ENCODE measurements at places on chromosomes 1 and 21. TPM values are rescaled to one million over a fixed set of nuclear protein-coding genes. Genes with fewer than 3 reads are reported as not detected.

DNA sequence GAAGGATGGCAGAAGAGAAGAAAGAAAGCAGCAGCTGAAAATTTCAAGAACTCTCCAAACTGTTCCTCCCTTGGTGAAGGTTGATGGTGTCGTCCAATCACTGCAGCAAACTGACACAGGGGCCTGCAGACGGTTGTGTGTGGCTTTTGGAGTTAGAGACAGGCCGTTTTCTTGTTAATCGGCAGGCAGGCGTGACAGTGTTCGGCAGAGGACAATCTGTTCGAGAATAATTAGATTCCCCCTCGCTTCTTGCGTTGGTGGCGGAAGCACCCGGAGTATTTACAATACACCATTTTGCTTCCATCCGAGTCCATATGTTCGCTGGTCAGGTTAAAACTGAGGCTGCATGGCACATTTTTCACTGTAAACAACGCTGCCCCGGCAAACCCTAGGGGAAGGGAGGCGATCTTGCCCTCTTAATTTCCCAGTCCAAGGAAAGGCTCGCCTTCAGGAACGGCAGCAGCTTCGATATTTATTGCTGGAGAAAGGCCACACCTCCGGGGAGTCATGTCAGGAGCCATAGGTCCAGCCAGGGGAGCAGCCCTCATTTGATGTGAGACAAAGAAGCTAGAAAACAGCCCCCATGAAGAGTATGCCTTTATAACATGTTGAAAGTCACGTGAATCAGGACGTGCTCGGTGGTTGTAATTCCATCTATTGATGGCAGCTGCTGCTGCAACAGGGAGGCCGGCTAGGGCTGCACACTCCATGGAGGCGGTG is 360.1 kb downstream of the SMYD3 start:
- H3K4me1 ChIP-seq: no peaks in the 10 kb centered on the region
- no peak for DNase-seq
- H3K4me3 ChIP-seq: no peak overlapping the region
- peaks cover 2% of the 10 kb centered on the region for H3K36me3 ChIP-seq

LRRC3 gene
- 1.8 TPM for total RNA-seq

- H3K4me3 ChIP-seq: no peak overlapping the region
- H3K36me3 ChIP-seq: no peaks in the 10 kb centered on the region
- no peak overlapping the region for H3K27ac ChIP-seq
- H3K27me3 ChIP-seq: peaks cover 22% of the 10 kb centered on the region
Observed at GRCh38 chr1:245166471-245166885, 11.7 kb downstream of the KIF26B start.

DNA sequence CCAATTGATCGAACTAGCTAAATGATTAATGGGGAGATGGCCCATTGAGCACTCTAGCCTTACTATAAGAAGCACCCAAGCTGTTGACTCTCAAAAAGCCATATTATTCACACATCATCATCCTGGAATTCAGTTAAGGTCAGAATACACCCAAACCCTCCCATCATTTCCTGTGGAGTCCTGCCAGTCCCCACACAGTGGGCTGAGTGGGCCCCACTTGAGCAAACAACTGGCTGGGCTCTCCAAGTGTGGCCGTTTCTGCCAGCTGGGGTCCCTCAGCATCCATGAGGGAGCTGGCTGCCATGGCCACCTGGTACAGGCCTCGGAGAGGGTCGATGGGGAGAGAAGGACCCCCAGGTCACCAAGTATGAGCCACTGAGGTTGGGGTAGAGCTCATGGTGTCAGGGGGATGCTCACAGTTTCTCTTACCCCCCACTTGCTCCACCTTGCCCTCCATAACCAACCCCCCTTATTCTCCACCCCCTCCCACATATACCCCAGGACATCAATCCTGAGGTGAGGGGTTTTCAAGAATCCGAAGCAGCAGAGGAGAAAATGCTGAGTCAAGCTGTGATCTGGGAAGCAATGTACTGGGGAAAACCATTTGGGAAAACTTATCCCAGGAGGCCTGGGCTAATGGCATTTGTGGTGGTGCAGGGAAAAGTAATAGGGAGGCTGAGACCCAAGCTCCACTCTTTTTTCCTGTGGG is 60.3 kb downstream of the UBE2T start:
- no peak overlapping the region for H3K27ac ChIP-seq
- H3K4me3 ChIP-seq: no peak overlapping the region
- DNase-seq: no peak
- H3K4me1 ChIP-seq: no peaks in the 10 kb centered on the region
- no peaks in the 10 kb centered on the region for H3K36me3 ChIP-seq

KIAA1614 gene
- 0.17 TPM for total RNA-seq

LAMC2 gene
- total RNA-seq: 0.22 TPM

- H3K36me3 ChIP-seq: no peaks in the 10 kb centered on the region
- DNase-seq: no peak
- H3K27me3 ChIP-seq: no peaks in the 10 kb centered on the region
Observed at GRCh38 chr1:210691039-210691610, 362.4 kb downstream of the HHAT start.

DNA sequence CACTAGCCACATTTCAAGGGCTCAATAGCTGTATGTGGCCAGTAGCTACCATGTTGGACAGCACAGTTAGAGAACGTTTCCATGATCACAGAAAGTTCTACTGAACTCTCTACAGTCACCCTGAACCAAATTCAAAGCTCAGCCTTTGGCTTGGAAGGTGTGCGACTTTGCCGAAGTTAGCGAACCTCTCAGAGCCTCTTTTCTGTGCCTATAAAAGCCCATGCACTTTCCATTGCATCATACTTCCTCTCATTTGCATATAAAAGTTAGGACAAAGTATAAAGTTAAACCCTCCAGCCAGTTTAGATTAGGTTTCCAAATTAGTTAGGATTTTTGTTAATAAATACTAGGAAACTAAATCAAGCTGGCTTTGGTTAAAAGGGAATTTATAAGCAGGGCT is 4.7 kb upstream of the SLC1A7 start:
- H3K4me1 ChIP-seq: no peaks in the 10 kb centered on the region
- H3K36me3 ChIP-seq: no peaks in the 10 kb centered on the region
- H3K27ac ChIP-seq: no peak overlapping the region
- no peak overlapping the region for H3K4me3 ChIP-seq

- no peak overlapping the region for H3K4me3 ChIP-seq
- no peak for DNase-seq
- H3K27me3 ChIP-seq: no peaks in the 10 kb centered on the region
- no peak overlapping the region for H3K27ac ChIP-seq
- peaks cover 5% of the 10 kb centered on the region for H3K4me1 ChIP-seq
Observed at GRCh38 chr1:45815667-45816458, 12.5 kb downstream of the MAST2 start.

HSD3B1 gene
- not detected for total RNA-seq

DNA sequence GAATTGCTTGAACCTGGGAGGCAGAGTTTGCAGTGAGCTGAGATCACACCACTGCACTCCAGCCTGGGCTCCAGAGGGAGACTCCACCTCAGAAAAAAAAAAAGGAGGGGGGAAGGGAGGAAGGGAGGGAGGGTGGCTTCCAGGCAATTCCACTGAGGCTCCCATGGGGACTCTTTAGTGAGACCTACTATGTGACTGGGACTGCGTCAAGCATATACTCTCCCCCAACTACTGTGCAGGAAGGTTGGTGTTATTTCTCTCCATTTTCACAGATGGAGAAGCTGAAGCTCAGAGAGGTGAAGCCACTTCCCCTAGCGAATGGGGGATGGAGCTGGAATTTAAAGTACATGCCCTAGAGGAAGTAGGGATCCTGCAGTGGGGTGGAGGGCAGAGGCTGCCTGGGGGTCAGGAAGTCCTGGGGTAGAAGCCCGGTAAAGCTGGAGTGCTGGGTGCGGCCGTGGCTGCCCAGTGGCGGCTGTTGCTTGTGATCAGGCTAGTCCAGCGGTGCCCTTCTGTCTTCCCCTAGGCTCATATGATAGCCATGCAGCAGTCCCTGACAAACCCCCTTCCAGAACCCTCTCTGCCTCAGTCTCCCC is 40.3 kb downstream of the RAP1GAP start:
- no peaks in the 10 kb centered on the region for H3K36me3 ChIP-seq
- H3K27me3 ChIP-seq: peaks cover 11% of the 10 kb centered on the region
- no peak overlapping the region for H3K4me3 ChIP-seq
- no peaks in the 10 kb centered on the region for H3K4me1 ChIP-seq

DNA sequence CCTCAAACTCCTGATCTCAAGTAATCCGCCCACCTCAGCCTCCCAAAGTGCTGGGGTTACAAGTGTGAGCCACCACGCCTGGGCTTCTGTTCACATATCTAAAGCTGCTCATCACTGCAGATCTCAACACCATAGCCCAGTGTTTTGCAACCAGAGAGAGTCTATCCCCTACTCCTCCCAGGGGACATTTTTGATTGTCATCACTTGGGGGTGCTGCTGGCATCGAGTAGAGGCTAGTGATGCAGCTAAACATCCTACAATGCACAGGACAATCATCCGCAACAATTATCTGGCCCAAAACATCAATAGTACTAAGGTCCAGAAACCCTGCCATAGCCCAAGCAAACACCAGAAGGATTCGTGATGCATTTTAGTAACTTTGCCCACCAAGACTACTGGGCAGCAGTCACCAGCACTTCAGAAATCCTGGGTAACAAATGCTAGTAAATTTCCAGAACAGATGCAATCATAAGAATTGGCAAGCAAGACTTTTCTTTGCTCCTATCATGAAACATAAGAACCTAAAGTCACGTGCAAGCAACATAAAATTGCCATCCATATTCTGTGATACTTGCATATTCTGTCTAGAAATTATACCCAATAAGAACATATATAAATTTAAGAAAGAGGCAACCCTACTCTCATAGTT is 159.2 kb downstream of the APP start:
- H3K36me3 ChIP-seq: no peaks in the 10 kb centered on the region
- H3K27ac ChIP-seq: no peak overlapping the region
- no peak for DNase-seq
- peaks cover 8% of the 10 kb centered on the region for H3K4me1 ChIP-seq

DNA sequence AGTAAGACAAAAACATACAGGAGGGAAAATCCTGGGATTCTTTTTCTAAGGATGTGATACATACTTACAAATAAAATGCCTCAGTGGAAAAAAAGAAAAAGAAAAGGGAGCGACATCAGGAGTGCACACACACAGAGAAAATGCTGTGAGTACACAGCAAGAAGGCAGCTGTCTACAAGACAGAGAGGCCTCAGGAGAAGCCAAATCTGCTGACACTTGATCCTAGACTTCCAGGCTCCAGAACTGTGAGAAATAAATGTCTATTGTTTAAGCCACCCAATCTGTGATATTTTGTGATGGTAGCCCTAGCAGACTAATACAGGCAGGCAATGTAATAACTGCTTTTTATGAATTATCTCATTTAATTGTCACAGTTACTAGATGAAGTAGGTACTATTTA is 17.0 kb upstream of the TRIM45 start:
- peaks cover 8% of the 10 kb centered on the region for H3K27me3 ChIP-seq
- DNase-seq: no peak
- no peaks in the 10 kb centered on the region for H3K4me1 ChIP-seq

GRCh38 chr1:23478896-23479665 is 4.9 kb downstream of the ASAP3 start:
- no peak for DNase-seq
- peaks cover 16% of the 10 kb centered on the region for H3K4me1 ChIP-seq
- no peak overlapping the region for H3K27ac ChIP-seq
- peaks cover 42% of the 10 kb centered on the region for H3K27me3 ChIP-seq
- no peak overlapping the region for H3K4me3 ChIP-seq
- H3K36me3 ChIP-seq: no peaks in the 10 kb centered on the region

MYOM3 gene
- total RNA-seq: not detected

GRCh38 chr1:938088-938683 is 14.5 kb downstream of the SAMD11 start:
- H3K4me3 ChIP-seq: no peak overlapping the region
- DNase-seq: no peak
- H3K4me1 ChIP-seq: peaks cover 4% of the 10 kb centered on the region
- peaks cover 2% of the 10 kb centered on the region for H3K36me3 ChIP-seq
- H3K27me3 ChIP-seq: peaks cover 38% of the 10 kb centered on the region

- H3K36me3 ChIP-seq: peaks cover 5% of the 10 kb centered on the region
- peaks cover 73% of the 10 kb centered on the region for H3K4me1 ChIP-seq
- H3K27me3 ChIP-seq: no peaks in the 10 kb centered on the region
Observed at GRCh38 chr1:228804640-228805413, 69.5 kb downstream of the RHOU start.

DNA sequence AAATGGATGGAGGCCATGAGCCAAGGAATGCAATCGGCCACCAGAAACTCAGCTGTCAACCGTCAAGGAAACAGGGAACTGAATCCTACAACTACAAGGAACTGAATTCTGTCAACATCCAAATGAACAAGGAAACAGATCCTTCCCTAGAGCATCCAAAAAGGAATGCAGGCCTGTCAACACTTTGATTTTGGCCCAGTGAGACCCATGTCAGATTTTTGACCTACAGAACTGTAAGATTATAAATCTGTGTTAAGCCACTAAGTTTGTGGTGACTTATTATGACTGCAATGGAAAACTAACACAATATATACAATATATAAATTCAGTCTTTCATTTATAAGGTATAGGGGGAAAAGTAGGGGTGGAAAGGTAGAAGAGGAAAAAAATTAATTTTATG is 55.3 kb downstream of the SHCBP1L start:
- H3K27ac ChIP-seq: no peak overlapping the region
- no peak for DNase-seq
- H3K36me3 ChIP-seq: no peaks in the 10 kb centered on the region
- no peak overlapping the region for H3K4me3 ChIP-seq
- H3K4me1 ChIP-seq: no peaks in the 10 kb centered on the region

- no peak overlapping the region for H3K27ac ChIP-seq
- peaks cover 1% of the 10 kb centered on the region for H3K27me3 ChIP-seq
- H3K4me1 ChIP-seq: peaks cover 12% of the 10 kb centered on the region
- no peaks in the 10 kb centered on the region for H3K36me3 ChIP-seq
- peak; percentile 55 for DNase-seq
- H3K4me3 ChIP-seq: peak overlapping the region; percentile 74
Observed at GRCh38 chr1:43565600-43566360, 35.1 kb downstream of the PTPRF start.

AMIGO1 gene
- 1.2 TPM for total RNA-seq

- no peak overlapping the region for H3K4me3 ChIP-seq
- no peaks in the 10 kb centered on the region for H3K36me3 ChIP-seq
- DNase-seq: no peak
- H3K4me1 ChIP-seq: no peaks in the 10 kb centered on the region
- H3K27me3 ChIP-seq: peaks cover 23% of the 10 kb centered on the region
Observed at GRCh38 chr1:192830595-192831246, 21.9 kb downstream of the RGS2 start.

- H3K4me1 ChIP-seq: peaks cover 5% of the 10 kb centered on the region
- no peak overlapping the region for H3K27ac ChIP-seq
- no peak for DNase-seq
- H3K36me3 ChIP-seq: no peaks in the 10 kb centered on the region
- H3K27me3 ChIP-seq: peaks cover 69% of the 10 kb centered on the region
Observed at GRCh38 chr1:226546926-226547325, 1.6 kb upstream of the STUM start.

- no peaks in the 10 kb centered on the region for H3K36me3 ChIP-seq
- H3K27me3 ChIP-seq: peaks cover 5% of the 10 kb centered on the region
- no peak overlapping the region for H3K4me3 ChIP-seq
- no peak for DNase-seq
- no peak overlapping the region for H3K27ac ChIP-seq
- H3K4me1 ChIP-seq: no peaks in the 10 kb centered on the region
Observed at GRCh38 chr1:61612602-61613001, 112.3 kb downstream of the TM2D1 start.

- H3K36me3 ChIP-seq: no peaks in the 10 kb centered on the region
- H3K4me3 ChIP-seq: no peak overlapping the region
Observed at GRCh38 chr1:97007840-97008604, 286.4 kb downstream of the PTBP2 start.

Data from activated T-helper 1 cell treated with anti-CD3 and anti-CD28 coated beads, Interleukin-12 subunit alpha, Interleukin-12 subunit beta, Interleukin-2, Interleukin-4 antibody, amounts not matched to agents 30 ng/mL and 10 ng/mL and 1 ng/mL, durations not matched to agents 14 hours and 24 hours and 36 hours (primary cell).